ENCODE measurements at places on chromosomes 2 and 18.

DNA sequence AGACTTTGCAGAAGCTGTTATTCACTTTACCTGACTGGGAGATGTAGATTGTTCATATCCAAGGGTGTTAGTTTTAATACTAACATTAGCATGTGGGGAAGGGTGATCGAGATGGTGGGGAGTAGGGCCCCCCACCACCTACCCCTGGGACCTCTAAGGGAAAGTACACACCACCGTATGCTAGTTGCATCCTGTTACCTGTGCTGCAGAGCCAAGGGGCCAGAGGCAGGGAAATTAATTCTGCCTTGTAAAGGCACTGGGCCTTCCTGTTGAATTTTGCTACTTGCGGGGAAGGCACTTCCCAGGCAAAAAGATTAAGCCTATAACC is 9.0 kb downstream of the STEAP3 start:
- no peak for DNase-seq

DNA sequence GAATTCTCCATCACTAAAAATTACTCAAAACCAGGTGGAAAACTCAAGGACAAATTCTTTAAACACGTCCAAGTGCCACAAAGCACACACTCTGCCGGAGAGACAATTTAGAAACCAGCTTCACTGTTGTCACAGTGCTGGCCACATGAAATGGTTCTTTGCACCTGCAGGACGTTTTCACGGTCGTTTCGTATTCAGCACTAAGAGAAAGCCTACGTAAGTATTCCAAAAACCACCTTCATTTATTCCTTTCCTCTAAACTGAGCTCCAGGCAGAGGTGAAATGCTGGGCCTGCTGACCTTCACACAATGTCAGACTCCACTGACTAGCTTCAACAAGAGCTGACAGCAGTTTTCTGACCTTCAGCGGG is 680 bp downstream of the ATP5F1A start:
- DNase-seq, result no peak

DNA sequence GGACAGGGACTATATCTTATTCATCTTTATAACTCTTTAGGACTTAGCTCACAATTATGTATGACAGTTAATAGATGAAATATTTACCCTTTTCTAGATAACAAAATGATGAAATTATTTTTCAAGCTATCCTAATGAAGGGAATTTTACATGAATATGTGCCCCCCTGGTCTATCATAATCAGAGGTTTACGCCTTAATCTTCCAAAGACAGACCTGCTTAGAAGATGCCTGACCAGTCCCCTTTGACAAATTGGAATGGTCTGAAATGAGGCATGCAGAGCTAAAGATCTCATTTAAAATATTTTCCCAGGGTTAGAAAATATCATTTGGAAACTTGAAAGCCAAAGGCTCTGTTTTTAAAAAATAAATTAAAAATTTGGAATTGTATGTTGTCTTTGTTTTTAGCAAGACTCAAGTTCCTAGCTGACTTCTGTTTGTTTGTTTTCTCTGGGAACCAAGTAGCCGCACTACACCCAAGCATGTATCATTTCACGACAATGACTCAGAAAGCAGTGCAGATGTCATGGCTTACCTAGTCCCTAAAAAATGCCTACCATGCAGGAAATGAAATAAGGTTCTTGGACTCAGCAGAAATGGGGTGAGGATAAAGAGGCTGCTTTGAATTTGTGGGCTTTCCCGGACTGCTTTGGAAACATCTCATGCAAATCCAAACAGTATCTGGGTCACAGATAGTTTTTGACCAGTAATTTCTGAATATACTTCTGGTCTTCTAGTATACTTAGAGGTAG is 162.1 kb downstream of the ZEB2 start:
- peak; percentile 18 for DNase-seq

DNA sequence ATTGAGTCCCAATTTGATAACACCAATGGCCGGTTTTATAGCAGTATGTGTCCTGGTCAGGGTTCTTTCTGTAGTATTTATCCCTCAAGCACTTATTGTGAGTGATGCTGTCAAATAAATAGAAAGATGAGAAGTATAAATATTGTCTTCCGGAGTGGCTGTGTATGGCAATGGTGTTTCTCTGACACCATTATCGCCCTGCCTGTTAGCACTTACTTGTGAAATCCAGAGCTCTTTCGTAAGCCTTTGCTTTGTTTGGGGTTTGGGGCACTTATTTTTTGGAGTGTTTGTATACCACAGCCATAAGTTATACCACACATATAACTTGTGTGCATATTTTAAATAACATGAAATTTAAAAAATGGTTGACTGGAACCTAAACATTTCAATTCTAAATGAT is 29.3 kb downstream of the CD8B2 start:
- no peak for DNase-seq

GRCh38 chr2:136207030-136207623 is 89.2 kb upstream of the CXCR4 start:
- peak; percentile 34 for DNase-seq

GRCh38 chr2:207166349-207167098 is 776 bp upstream of the KLF7 start:
- peak; percentile 73 for DNase-seq

Data from stimulated activated CD4-positive, alpha-beta T cell treated with anti-CD3 and anti-CD28 coated beads, Interleukin-15, amount 100 ng/mL, for 24 hours (primary cell).